ENCODE measurements at places on chromosomes 4 and X.

GRCh38 chr4:158219623-158220022, 9.3 kb downstream of the TMEM144 start:
- DNase-seq, result no peak

DNA sequence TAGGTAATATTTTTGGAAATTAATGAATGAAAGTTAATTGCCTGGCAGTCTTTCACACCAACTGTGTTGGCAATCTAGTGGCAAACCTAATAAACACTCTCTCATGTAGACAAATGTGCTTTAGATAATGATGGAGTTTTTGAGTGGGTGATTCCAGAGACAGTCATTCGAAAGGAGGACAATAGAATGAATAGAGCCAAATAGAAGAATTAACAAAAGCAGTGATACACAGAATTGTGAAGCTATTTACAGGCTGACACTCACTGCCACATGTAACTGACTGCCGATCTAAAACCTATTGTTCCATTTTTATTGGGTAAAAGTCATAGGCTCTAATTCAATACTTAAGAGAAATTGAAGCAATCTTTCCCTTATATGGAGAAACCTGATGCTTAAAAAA, 338.5 kb downstream of the PCDH7 start:
- DNase-seq, result no peak

- DNase-seq, result no peak
These were observed 55.7 kb downstream of the SEPSECS start for GRCh38 chr4:25104591-25104990.

DNA sequence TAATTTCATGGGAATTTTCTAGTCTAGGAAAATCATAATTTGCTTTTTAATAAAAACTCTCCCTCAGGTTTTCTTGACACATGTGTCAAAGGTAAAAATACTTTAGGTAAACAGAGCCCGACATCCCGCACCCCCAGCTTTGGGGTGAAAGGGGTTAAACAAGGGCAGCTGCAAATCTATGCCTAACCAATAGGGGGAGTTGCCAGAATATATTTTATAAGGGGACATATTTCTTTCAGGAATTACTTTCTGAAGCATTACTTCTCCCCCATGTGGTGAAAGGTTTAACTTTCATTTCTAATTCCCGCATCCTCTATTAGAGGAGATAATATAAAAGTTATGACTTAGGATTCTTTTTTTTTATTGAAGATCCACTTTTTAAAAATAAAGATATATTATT, 53.9 kb upstream of the HEPH start:
- no peak for DNase-seq

- DNase-seq, result no peak
These were observed 10.4 kb upstream of the HSPA4L start for GRCh38 chr4:127771535-127772275.

DNA sequence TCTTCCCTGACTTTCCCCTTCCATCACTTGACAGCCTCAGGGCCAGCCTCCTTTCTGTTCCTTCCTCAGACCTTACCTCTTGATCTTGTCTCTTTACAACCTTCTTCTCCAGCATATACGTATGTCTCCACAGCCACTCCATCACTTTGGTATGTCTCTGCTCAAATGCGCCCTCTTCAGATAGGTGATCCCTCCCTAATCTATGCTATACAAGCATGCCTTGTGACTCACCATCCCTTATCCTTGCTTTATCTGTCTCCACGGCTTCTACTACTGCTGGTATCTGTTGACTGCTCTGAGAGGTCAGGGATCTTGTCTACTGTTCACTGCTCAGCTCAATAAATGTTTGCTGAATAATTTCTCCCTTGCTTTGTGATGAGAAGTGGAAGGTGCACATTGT, 9.0 kb downstream of the ARAP2 start:
- no peak for DNase-seq

GRCh38 chr4:139315221-139315675, 13.0 kb upstream of the NDUFC1 start:
- DNase-seq, result no peak

GRCh38 chr4:24889991-24890390, 22.9 kb downstream of the CCDC149 start:
- no peak for DNase-seq

GRCh38 chr4:55884093-55884850, 30.8 kb downstream of the EXOC1 start:
- no peak for DNase-seq

DNA sequence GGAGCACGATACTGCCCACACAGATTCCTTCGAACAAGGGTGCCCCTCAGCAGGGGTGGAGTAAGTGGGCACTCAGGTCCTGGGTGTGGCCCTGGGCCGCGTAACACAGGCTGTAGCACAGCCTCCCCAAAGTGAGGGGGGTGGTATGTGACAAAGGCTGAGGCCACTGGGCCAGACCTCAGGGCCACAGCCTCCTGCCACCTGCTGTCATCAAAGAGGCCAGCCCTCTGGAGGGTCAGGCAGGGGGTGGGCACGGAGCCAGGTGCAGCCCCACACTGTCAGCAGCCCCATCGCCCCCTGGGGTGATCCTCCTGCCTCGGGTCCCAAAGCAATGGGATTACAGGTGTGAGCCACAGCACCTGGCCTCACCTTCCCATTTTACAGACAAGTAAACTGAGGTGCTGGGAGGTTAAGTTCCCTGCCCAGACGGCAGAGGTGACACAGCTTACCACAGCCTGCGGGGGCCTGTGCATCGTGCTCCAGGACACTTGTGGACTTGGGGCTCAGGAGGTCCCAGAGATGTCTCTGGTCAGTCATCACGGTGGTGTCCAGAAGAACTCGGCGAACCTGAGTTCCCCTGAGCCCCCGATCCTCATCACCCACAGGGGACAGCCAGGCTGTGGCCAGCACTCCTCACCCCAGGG, 27.5 kb upstream of the MXD4 start:
- peak; percentile 39 for DNase-seq

DNA sequence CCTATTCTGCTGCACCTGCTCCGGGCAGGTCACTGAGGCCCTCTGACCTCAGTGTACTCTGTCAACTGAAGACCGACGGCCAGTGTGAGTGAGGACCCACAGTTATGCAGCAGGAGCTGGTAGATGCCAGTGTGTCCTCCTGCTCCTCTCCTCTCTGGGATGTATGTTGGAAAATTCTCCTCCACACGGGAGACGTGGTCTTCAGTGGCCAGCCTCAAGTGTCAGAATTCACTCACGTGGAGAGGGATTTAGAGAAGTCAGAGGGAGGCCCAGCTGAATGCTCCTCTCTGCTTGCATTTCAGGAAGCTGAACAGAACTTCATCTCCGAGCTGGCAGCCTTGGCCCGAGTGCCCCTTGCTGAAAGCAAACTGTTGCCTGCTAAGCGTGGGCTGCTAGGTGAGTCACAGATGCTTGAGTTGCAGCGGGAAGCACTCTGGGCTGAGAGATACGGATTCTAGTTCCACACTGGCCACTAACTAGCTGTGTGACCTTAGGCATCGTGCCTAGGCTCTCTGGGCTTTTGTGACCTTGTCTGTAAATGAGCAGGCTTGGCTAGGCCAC, 83.6 kb downstream of the CRMP1 start:
- DNase-seq, result no peak

DNA sequence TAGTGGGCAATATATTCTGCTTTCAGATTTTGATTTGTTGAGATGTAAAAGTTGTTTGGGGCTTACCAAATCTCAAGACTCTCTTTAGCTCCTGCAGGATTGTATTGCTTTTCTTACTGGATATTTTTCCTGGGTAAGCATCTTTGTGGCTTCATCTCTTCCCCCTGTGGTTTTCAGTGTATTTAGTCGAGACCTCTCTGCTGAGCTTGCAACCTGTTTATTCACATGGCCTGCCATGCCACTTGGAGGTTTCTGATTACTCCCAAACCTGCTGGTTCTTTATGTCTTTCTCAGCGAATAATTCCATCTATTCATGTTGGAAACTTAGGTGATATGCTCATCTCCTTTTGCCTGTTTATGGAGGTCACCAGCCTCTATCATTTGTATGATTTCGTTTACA, 10.9 kb downstream of the CCNG2 start:
- DNase-seq, result no peak

DNA sequence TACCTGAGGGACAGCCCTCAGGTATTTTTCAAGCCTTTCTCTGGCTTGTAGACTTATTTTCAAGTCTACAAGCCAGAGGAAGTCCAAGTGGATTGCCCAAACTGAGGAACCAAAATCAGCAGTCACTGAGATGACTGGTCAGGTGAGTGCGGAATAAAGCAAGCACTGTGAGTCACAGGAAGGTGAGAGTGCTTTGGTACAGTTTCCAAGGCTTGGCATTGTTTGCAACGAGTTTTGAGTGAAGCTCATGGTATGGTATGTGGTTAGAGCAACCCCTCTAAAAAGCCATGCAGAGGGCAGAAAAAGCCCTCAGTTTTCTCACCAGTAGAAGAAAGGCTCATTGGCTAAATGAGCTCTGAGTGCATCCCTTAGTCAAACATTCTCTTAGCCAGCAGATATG, 112.8 kb upstream of the EOLA2 start:
- DNase-seq, result no peak

DNA sequence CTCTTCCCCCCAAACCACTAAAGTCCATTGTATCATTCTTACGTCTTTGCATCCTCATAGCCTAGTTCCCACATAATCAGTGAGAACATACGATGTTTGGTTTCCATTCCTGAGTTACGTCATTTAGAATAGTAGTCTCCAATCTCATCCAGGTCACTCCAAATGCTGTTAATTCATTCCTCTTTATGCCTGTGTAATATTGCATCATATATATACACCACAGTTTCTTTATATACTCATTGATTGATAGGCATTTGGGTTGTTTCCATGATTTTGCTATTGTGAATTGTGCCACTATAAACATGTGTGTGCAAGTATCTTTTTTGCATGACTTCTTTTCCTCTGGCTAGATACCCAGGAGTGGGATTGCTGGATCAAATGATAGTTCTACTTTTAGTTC, 57.2 kb downstream of the ARFIP1 start:
- no peak for DNase-seq

GRCh38 chr4:32102896-32103295, 1382.7 kb downstream of the PCDH7 start:
- DNase-seq, result no peak

DNA sequence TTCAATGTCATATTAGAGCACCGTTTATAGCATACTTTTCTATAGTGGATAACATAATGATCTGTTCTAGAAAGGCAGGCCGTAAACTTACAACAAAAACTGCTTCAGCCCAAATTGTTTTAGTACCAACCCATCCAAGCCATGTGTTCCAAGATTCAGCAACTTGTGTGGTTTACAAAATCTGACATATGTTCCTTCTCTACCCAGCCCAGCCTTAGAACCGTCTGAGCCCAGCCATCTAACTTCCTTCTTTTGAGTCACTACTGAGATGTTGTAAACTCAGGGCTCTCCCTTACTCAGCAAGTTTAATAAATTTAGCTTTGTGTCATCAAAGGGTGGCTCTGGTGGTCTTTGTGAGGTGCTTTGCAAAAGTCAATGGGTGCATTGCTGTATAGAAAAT, 32.4 kb upstream of the REPS2 start:
- DNase-seq, result no peak

GRCh38 chr4:148395771-148396170, 46.4 kb downstream of the NR3C2 start:
- DNase-seq, result no peak

- DNase-seq, result no peak
These were observed 16.0 kb downstream of the CTBP1 start for GRCh38 chr4:1232661-1233621.

- DNase-seq, result no peak
These were observed 64.3 kb downstream of the SCML2 start for GRCh38 chrX:18290200-18290599.

DNA sequence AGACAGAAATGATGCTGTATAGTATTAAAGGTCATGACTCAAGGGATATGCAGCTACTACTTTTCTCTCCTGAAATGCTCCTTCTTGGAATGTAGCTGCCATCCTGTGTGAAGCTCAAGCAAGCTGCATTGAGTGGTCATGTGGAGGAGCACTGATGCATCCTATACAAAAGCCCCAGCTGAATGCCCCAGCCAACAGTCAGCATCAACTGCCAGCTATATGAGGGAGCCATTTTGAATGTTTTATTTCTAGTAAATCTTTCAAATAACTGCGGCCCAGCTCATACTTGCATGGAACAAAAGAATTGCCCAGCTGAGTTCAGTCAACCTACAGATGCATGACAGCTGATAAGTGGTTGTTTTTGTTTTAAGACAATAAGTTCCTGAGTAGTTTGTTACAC, 165.0 kb upstream of the GEMIN8 start:
- no peak for DNase-seq

DNA sequence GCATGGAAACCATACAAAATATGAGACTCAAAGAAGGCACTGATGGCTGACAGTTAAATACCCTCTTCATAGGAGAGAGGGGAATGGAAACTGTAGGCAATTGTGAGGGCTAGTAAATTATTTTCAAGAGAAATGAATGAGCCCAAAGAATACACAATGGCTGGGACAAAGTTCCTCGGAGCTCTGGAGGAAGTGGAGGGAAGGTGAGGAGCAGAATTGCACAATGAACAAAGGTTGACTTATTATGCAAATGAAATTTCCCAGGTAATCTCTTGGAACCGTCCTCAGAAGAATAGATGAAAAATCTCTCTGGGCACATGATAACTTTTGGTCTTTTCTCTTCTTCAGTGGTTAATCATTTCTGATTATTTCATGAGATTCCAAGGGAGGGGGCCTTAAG, 202.6 kb upstream of the VCX start:
- no peak for DNase-seq

- no peak for DNase-seq
These were observed 2.3 kb downstream of the PLAC8 start for GRCh38 chr4:83112231-83112630.

DNA sequence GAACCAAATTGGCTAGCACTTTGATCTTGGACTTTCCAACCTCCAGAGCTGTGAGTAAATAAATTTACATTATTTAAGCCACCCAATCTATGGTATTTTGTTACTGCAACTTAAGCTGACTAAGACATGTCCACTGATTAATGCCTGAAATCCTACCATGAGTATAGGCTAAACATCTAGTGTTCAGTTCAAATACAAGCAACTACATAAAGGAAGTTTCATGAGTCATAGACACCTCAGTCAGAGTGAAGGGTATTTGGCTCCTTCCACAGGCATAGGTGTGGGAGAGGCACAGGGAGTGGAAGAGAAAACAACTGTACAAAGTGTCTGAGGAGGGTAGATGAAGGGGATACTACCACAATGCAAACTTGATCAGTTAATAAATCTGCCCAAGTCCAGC, 35.5 kb upstream of the PCDH19 start:
- no peak for DNase-seq

- no peak for DNase-seq
These were observed 296.3 kb upstream of the ATOH1 start for GRCh38 chr4:93532234-93532633.

- DNase-seq, result no peak
These were observed 66.0 kb upstream of the FAT1 start for GRCh38 chr4:186789651-186790050.

DNA sequence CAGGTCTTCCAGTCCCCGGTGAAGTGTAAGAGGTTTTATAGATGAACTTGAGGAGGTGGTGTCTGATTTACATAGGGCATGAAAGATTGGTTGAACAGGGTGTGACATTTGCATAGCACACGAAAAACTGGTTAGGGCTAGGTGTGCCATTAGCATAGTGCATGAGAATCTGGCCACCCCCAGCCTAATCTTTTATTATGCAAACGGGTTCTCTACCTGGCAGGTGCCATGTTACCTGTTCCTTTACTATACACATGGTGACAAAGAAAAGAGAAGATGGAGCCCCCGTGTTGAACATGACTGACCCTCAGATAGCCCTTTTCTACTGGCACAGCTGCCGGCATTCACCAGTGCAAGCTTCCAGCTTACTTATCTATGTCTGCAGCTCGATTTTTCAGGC, 71.0 kb downstream of the UCHL1 start:
- DNase-seq, result no peak
